ENCODE measurements at places on chromosomes 11 and 22.

- DNase-seq: no peak
Observed at GRCh38 chr11:35523331-35523768, 2.1 kb downstream of the PAMR1 start.

DNA sequence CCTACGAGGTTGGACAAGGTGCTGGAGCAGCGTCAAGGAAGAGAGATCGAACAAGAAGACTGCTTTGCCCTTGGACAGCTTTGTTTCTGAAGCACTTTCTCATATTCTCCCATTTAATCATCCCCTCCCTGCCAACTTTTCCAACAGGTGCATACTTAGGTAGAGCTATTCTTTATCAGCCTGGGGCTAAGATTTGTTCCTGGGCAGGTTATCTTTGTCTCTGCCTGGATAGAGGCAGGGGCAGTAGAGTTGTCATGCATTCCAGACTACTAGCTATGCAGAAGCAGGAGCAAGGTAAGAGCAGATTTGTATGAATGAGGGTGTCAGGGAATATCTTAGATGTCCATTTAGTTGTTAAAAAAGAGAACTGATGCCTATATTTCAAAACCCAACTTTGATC, 82.3 kb downstream of the PTPRJ start:
- no peak for DNase-seq

GRCh38 chr11:8192896-8193209, 24.0 kb upstream of the RIC3 start:
- no peak for DNase-seq

DNA sequence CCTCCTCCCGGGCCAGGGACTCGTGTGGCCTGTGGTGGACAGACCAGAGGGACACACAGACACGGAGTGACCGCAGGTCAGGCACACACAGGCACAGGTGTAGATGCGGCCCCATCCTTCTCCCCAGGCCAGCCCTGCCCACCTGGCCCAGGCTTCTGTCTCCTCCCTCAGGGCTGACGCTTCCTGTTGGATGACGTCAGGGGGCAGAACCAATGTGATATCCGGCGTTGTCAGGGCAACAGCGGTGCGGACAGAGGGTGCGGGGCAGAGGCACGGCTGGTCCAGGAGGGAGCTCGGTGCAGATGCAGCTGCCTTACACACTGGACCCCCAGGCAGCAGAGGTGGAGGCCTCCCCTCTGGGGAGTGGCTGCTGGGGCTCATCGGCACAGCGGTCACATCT, 2.9 kb upstream of the TUBGCP6 start:
- no peak for DNase-seq
